ENCODE measurements at places on chromosomes 4 and X. TPM values are rescaled to one million over a fixed set of nuclear protein-coding genes. Genes with fewer than 3 reads are reported as not detected.

DNA sequence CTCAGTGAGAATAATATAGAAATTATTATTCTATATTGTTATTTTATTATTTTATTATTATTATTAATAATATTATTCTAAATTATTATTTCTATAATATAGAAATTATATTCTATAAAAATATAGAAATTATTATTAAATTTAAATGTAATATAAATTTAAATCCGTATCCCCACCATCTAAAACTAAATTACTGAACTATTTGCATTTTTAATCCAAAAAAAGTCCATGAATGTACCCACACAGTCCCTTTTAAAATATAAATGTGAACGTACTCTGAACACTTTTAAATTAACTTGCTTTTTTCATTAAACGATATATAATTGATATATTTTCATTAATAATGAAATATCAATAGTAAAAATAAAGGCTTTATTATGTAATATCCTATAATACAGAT is 248.3 kb upstream of the PCDH7 start:
- H3K27ac ChIP-seq, result no peak overlapping the region

GRCh38 chr4:72366601-72367000 is 202.4 kb downstream of the ADAMTS3 start:
- no peaks in the 10 kb centered on the region for H3K4me1 ChIP-seq
- no peak for DNase-seq
- no peaks in the 10 kb centered on the region for H3K36me3 ChIP-seq
- no peaks in the 10 kb centered on the region for H3K27me3 ChIP-seq
- H3K27ac ChIP-seq, result no peak overlapping the region
- H3K4me3 ChIP-seq, result no peak overlapping the region

DNA sequence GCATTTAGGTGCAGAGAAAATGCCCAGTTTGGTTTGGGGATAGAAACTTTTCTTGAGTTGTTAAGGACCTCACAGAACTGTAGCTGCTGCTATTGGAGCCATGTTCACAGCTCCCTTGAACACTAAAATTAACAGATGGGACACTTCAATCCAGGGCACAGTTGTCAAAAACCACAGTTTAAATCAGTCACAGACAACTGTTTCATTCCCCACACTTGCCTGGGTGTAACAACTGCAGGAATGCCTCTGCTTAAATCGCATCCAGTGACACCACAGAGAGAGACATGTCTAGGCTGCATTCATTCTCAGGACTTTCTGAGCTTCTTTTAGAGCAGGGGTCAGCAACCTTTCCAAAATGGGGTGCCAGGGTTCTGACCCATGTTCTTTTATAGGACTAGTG is 12.7 kb upstream of the CAPN6 start:
- H3K4me3 ChIP-seq, result no peak overlapping the region
- no peaks in the 10 kb centered on the region for H3K4me1 ChIP-seq
- H3K27ac ChIP-seq, result no peak overlapping the region
- no peak for DNase-seq

DNA sequence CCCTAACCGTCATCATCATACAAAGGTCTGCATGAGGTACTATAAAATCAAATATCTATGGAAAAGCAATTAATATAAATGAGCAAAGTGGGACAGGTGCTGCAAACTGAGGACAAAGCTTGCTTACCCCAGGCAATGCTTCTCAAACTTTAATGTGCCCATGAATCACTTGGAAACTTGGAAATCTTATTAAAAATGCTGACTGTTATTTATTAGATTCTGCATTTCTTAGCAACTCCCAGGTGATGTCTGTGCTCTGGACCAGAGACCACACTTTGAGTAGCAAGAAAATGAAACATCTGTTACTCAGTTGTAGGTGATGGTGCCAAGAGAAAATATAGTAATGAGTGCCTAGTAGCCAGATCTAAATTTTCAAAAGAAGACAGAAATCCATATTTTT is 890.4 kb upstream of the FTHL17 start:
- no peak overlapping the region for H3K4me3 ChIP-seq
- H3K27ac ChIP-seq, result no peak overlapping the region
- no peaks in the 10 kb centered on the region for H3K4me1 ChIP-seq

The TMEM165 gene
- 165 TPM for total RNA-seq

The TMEM184C gene
- 47.0 TPM for total RNA-seq

The SLC4A4 gene
- 0.25 TPM for total RNA-seq
